Natural killer cell treated with Interleukin-12 subunit alpha and Interleukin-12 subunit beta and Interleukin-15 and Interleukin-18, amount 100 ng/mL, for 72 hours (primary cell): ENCODE measurements at places on chromosomes 2 and 18. TPM values are rescaled to one million over a fixed set of nuclear protein-coding genes. Genes with fewer than 3 reads are reported as not detected.

The SH3BP4 gene
- not detected for total RNA-seq

The ANKRD30B gene
- not detected for total RNA-seq

The BOK gene
- total RNA-seq: 2.2 TPM

The GPR35 gene
- total RNA-seq: 7.6 TPM

DNA sequence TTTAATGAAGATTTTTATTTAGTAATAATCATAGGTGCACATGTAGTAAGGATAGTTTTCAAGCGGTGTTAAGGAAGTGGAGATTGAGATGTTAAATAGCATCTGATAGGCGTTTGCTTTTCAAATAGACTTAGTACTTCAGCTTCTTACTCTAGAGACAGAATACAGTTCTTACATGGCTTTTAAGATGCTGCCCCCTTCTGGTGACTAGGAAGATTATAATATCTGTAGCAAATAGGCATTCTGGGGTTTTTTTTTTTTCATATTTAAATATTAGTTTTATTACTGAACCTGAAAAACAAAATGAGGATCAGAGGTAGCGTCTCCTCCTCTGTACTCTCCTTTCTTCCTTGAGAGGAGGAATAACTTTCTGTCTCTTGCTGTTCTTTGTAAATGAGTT lies 100.2 kb downstream of the AGAP1 start:
- DNase-seq: no peak

GRCh38 chr2:160583813-160584537 lies 90.4 kb upstream of the RBMS1 start:
- DNase-seq: no peak
